ENCODE measurements at places on chromosomes 4 and X.

DNA sequence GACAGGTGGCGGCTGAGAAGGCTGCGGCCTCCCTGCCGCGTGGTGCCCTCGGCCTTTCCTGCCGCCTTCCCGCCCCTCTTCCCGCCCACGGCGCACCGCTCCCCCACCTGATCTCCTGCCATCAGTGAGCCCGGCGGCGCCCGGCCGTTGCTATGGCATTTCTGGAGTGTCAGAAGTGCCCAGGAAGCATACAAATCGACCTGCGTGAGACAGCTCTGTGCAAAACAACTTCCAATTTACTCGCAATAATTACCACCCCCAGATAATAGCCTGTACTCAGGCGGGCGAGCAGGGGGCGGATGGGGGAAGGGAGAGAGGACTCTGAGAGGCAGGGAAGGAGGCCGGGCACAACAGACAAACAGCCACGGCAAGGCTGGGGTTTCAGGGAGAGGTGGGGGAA lies 16.6 kb upstream of the ERCC6L start:
- DNase-seq, result no peak

DNA sequence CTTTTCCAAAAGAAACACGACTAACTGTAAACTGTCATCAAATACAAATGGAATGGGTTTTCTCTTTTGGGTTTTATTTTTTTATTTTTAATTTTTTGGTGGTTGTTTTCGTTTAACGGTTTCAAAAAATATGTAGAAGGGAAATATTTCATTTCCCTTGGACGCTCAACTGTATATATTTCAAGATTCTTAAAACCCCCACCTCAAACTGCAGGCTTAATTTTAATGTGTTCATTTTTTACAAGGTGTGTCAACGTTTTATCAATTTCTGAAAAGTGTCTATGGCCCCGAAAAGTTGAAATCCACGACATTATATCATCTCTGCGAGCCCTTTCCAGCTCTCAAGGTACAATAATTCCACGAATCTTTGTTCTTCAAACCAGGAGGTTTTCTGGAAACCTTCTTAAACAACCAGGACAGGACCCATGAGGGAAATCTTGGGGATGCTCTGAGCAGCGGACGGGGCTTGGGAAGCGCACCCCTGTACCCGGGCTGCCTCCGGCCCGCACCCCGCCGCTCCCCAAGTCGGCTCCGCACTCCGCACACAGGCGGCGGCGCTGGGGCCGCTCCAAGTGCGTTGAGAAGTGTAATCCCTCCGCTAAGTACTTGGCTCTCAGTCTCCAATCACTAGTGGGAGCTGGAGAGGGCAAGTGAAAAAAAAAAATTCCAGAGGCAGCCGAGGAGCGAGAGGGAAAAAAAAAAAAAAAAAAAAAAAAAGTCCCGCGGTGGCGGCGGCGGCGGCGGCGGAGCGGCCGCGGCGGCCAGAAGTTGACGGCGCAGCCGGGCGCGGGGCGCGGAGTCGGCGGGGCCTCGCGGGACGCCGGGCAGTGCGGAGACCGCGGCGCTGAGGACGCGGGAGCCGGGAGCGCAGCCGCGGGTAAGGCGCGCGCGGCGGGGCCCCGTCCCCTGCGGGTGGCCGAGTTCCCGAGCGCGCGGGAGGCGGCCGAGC lies at the start of gene BMPR1B:
Gene BMPR1B, plus strand, starts transcription at position 764 of the 949 bp plus-strand sequence. CDS start 346,470 bp downstream, outside the sequence.
- DNase-seq, result no peak

DNA sequence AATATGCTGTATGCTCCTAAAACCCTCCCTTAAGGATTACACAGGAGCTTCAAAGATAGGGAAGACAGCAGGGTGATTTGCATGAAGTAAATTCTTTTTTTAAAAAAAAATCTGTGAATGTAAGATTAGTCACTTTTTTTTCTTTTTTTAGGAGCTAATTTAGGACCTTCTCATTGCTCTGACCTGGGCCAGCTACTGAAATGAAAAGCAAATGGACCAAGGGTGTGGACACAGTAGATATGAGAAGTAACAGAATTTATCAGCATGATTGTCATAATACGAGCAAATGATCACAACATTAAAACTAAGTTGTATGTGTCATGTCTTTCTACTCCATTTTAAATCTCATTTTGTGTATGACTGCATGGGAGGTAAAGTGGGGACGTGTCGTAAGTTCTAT lies 6.6 kb upstream of the FGF5 start:
- no peak for DNase-seq

GRCh38 chr4:105066401-105066800 lies 80.3 kb upstream of the TET2 start:
- no peak for DNase-seq

DNA sequence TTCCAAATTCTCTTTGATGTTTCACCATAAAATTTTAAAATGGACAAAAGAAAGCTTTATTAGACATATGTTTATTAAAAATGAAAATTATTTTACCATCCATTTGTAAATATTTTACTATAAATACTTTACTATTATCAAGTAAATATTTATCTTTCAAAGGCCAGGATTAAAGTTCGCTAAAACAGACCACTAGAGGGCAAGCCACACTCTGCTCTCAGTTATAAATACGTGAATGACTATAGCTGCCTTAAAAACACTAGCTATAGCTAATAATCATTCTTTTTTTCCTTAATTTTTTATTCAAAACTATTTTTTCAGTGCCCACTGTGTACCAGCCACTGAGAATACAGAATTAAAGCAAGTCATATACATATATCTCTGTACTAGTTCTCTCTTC lies 38.6 kb downstream of the UNC5C start:
- DNase-seq, result no peak

GRCh38 chr4:37998226-37998625 lies 38.0 kb downstream of the PTTG2 start:
- DNase-seq, result no peak
